HCEC 1CT (cell line): ENCODE measurements at places on chromosomes 5 and 9.

DNA sequence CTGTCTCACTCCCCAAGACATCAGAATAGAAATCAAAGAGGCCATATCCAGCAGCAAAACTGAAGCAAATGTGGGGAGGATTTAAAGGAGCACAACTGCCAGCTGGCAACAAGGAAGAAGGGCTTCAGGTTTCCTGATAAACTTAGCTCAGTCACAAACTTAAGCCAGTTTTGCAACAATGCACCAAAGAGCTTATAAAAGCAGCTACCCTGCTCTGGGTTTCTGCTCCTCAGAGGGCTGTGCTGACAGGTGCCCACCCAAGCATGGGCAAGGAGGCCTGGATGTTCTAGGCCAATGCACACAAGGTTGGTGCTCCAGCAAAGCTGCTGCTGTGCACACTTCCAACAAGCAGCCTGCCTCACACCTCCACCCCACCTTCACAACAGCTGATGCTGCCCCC lies 132.9 kb downstream of the SIL1 start:
- DNase-seq: no peak

- DNase-seq: no peak
These were observed 39.7 kb upstream of the HMGCS1 start for GRCh38 chr5:43352915-43353314.

DNA sequence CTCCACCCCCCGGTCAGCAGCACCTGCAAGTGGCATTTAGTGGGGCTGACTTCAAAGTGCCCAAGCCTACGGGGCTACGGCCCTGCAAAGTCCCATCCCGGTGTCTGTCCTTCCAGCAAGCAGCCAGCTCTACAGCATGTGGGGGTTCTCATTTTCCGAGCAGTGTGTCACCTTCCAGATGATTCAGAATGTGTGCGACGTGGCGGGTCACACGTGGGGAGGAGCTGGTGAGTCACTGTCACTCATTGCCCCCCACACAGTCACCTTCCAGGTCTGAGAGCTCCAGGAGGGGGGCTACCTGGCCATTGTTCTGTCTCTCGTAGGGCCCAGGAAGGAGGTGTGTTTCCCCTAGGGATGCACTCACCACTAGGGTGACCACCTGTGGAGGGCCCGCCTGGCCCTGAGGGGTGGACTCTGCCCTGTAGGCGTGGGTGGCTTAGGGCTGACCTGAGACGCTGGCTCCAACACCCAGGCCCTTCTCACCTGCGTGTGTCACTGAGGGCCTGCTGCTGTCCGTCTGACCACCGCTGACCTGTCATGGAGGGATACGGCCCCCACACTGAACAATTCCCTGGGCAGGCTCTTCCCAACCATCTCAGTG lies 70.2 kb downstream of the SEMA4D start:
- no peak for DNase-seq

DNA sequence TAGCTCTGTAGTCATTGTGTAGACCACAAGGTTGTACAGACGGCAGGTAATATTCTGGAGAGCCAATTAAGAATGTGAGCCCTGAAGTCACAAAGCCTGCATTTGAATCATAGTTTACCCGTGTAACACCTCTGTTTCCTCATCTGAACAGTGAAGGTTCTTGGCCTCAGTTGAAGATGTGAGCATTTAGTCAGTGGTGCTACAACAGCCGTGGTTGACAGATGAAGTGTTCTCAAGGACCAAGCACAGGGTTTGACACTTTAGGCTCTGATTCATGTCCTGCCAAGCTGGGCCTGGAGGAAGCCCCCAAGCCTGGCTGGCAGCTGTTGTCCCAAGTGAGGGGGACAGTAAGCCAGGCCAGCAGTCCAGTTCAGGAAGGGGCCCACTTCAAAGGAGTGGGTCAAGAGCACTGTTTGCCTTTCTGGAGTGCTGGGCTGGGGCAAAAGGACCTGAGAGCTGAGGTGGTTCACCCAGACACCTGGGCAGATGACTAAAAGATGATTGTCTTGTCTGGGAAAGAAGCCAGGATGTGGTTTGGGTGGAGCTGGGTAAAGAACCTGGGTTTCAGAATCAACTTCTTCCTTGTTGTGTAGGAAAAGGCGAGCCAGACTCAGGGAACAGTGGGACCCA lies 20.7 kb downstream of the FAXDC2 start:
- no peak for DNase-seq

GRCh38 chr9:2036844-2037243 lies 21.7 kb downstream of the SMARCA2 start:
- DNase-seq: no peak

DNA sequence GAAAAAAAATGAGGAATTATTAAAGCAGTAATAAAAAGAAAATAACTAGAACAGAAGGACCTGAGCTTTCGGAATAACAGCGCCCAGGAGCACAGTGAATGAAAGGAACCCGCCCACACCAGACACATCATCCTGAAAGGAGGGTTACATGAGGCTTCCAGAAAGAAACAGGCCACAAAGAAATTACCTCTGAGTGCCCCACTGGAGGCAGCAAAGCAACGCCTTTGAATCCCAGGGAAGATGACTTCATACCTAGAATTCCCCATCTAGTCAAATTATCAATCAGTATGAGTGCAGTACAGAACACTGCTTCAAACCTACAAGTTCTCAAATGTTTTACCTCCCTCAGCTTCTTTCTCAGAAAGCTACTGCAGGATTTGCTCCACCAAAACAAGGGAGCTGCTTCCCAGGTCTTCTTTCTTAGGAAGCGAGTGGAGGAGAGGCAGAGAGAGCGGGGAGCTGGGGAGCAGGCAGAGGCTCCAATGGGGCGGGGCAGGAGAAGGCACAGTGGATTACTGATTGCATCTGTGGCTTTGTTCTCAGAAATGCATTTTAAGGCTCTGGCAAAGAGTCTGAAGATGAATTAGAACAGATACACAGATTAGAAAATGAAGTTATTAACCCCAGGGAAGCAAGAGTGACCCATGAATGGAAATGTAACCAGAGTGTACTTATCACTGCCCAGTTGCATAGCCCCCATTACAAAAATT lies 87.1 kb downstream of the SEMA4D start:
- peak; percentile 3 for DNase-seq

DNA sequence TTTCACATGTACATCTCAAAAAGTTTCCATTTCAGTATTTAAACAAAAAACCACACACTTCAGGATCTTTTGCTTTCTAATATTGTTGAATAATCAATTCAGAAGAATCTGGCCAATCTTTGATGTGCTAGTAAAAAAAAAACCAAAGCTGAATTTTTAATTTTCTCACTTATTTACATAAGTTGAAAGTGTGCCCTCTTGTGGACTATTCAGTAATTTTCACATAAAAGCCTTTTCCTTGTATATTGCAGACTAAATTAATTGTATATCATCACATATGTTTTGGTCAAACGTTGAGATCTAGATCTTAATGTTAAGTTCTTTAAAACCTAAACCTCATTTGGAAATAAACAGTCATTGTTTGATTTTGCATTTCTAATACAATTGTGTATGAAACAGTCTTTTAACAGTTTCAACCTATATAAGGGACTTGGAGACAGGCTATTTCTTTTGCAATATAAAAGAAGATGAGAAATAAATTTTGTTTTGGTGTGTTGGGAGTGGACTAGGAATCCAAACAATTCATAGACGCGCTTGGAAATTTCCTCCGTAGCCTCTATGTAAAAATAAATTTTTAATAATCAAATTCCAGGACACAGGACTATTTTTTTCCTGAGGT lies 68.1 kb downstream of the NIPBL start:
- peak; percentile 67 for DNase-seq

GRCh38 chr5:75734913-75735789 lies 17.9 kb upstream of the POC5 start:
- DNase-seq: peak; percentile 34

GRCh38 chr9:31243386-31243785 lies 1141.1 kb upstream of the ACO1 start:
- DNase-seq: no peak

DNA sequence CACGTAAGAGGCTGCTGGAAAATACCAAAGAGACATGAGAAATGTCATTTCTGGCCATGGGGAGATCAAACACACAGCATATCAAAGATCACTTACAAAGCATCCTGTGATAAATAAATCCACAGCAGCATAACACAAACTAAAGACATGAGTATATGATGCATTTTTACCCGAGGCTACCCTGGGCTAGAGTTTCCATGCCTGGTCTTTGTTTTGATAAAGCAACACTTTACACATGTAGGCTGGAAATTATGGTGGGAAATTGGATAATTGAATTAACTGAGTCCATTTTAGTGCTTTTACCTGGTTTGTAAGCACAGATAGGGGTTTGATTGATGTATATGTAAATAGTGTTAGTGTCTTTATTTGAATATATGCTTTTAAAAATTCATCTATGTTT lies 288.4 kb downstream of the AOPEP start:
- DNase-seq: no peak

DNA sequence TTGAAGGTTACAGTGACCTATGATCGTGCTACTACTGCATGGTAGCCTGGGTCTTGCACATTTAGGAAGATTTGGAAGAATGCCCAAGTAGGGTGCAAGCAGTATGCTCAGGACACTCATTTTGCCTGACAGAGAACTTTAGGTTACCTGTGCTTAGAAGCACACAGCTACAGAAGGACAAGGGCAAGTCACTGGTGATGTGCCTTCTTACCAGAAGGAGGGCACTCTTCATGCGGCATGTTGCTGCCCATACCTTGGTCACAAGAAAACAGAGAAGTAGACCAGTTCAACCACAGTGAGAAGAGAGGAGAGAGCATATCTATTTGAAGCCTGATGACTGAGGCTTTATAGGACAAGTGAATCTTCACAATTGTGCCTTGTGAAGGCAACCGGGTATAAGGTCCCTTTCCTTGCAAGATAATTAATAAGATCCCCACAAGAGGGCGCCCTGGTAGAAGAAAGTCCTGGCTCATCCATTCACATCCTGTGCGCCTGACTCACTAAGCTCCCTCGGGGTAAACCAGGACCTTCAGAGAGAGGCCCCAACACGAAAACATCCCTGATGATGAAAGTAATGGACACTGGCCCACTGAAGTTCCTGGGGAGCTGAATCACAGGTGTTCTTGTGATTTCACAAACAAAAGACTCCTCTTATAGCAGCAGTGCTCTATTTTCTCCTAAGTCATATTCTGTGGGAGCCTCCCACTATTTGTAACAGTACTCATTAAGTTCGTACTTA lies 38.1 kb upstream of the STARD4 start:
- DNase-seq: peak; percentile 95

DNA sequence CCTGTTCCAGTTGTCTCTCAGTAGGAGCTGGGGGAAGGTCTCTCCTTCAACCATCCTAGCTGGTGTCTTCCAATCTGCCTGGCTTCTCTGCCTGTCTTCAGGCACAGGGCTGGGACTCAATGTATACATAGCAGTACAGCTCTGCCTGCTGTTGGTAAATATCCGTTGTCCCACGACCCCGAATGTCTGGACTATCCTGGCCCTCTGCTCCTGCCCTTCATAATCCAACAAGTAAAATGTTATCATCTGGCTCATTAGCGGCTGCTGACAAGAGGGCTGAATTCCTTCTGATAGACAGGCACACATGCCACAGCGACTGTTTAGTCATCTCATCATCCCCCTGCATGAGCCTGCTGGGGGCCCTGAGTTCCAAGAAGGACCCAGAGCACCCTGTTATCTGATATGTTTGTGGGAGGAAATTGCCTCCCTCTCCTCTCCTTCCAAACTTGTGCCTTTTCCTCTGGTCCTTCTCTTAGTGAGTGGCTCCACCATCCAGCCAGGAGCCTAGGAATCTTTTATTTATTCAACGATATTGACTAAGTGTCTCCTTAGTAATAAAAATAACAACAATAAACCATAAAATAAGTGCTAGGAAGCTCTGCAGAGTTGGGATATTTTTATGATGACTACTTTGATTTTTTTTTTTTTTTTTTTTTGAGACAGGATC lies 29.5 kb upstream of the TGFBR1 start:
- peak; percentile 80 for DNase-seq

DNA sequence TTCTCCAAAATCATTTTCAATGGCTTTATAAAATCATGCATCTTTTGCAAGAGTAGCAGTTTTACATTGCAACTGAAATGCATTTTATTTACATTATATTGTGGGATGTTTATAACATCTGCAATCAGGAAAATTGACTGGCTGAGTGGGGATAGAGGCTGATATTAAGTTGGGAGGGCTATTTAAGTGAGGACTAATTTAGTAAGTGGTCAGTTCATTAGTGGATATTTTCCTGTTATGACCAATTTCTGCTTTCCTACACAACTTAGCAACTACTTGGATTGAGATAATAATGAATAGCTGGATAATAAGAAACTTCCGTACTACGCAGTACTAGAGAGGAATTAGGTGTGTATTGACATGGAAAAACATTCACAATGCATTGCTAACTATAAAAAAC lies 92.9 kb upstream of the SSBP2 start:
- DNase-seq: no peak

DNA sequence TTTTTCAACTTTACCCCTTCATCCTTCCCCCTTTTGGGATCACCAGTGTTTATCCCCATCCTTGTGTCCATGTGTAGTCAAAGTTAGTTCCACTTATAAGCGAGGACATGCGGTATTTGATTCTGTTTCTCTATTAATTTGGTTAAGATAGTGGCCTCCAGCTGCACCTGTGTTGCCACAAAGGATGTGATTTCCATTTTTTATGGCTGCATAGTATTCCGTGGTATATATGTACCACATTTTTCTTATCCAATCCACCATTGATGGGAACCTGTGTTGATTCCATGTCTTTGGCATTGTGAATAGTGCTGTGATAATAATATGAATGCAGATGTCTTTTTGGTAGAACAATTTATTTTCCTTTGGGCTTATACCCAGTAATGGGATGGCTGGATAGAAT lies 252.4 kb downstream of the ARRDC3 start:
- DNase-seq: no peak

DNA sequence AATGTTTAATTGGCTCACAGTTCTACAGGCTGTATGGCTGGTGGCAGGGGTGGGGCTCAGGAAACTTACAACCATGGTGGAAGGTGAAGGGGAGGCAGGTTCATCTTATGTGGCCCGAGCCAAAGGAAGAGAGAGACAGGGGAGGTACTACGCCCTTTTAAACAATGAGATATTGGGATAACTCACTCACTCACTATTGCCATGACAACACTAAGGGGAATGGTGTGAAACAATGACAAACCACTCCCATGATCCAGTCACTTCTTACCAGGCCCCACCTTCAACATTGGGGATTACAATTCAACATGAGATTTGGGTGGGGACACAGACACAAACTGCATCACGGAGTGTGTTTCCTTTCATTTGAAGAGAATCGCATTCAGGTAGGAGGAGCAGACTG lies 220.9 kb downstream of the GADD45G start:
- no peak for DNase-seq

DNA sequence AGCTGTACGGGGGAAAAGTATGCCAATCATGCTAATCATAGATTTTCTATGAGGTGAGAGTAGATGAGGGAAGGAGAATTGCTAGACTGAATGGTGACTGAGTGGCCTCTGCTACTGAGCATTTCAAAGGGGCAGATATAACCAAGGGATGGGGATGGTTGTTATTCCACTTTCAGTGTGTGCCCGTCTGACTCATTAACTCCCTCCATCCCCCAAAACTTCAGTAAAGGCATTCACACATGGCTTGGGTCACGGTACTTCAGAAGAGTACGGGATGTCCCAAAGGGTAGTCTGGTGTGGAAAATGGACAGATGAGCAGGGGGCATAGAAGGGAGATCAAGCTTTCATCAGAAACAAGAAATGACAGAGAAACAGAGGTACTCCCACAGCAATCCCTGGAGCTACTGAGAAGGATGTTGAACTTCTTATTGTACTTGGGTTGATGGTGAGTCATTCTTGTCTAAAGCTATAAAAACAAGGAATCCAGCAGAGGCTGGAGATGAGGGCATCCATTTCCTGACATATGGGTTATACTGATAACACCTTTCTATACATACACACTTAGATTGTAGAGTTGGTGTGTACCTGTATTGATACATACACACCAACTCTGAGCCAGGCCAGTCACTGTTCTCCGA lies 8.9 kb upstream of the TLE4 start:
- no peak for DNase-seq
